ENCODE measurements at places on chromosomes 12 and 14.

- DNase-seq = no peak
These were observed 8.8 kb downstream of the LPCAT3 start for GRCh38 chr12:7009512-7009911.

DNA sequence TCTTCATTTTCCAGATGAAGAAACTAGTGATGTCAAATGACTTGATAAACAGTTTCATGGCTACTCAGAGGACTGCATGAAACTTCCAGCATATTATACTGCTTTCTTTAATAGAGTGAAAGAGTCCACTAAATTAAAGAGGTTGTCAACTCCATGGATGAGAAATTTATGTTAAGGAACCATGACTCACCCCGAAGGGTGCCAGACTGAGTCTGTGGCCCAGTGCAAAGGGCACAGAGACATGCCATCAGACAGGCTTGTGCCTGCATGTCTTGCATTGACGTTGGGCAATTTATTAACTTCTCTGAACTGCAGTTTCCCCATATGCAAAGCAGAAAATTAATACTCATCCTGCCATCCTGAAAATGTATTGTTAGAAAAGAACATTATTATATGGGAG is 382.4 kb downstream of the APAF1 start:
- DNase-seq = no peak

- peak; percentile 40 for DNase-seq
These were observed 663 bp downstream of the PTGER2 start for GRCh38 chr14:52314595-52315354.

DNA sequence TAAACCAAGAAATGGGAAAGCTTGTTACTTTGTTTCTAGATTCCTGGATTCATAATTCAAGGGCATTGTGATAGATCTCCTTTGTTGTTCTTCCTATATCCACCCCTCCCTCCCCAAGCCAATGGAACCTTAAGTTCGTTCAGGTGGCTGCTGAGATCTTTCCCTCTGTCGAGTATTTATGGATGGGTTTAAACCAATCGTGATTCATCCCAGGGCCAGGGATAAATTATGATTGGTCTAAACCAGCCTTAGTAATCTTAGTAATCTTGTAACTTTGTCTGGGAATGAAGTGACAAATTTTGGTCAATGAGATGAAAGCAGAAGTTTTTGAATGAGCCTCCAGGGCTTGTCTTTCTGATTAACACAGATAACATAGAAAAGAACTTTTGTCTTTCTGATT is 56.1 kb upstream of the PCED1B start:
- no peak for DNase-seq

DNA sequence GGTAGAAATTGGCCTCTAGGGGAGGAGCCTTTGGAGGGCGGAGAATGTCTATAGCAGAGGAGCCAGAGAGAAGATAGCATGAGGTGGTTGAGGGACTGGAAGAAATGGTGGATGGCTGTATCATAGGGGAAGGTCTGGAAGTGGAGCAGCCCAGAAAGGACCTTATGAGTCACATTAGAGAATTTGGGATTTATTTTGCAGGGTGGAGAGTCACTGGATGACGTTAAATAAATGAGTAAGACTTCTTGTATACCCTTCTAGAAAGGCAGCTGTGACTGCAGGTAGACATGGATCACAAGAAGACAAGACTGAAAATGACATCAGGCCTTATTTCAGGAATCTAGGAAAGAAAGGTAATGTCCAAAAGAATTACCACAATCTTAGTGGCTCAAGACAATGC is 208.2 kb upstream of the TMTC1 start:
- no peak for DNase-seq

GRCh38 chr14:78341827-78342389 is 171.7 kb downstream of the NRXN3 start:
- no peak for DNase-seq

GRCh38 chr14:98582276-98582675 is 689.7 kb downstream of the BCL11B start:
- DNase-seq = no peak

DNA sequence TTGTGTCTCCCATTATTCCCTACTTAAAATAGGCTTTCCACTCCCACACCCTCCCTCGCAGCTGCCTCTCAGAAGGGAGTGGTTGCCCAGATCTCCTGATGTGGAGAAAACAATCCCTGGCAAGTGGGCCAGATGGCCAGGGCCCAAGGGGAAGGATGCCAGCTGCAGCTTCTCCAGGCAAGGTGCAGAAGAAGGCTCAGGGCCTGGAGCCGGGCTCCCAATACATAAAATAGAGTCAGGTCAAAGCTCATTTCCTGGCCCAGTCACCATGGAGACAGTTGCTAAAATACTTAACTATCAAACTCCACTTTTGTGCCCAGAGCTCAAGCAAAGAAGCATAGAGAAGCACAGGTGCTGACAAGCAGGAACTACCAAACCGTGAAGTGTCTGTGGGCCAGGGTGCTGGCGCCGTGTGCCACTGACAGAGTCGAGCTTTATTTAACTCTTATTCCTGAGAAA is 45.7 kb upstream of the ITPR2 start:
- DNase-seq = peak; percentile 26

DNA sequence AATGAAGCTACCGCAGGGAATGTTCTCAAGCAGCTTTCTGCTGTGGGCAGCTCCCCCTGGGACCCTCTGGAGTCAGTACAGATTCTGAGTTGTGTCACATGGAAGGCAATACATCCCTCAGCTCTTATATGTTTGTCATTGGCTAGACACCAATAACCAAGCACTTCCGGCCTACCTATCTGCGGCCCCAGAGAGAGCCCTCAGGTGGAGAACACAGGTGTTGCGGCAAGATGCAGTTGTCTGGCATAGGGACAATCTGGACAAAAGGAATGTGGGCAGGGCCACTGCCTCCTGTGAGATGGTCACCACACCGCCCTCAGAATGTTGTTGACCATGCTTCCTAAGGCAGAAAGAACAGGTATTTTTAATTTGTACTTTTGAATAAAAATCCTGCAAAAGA is 118.7 kb downstream of the BRMS1L start:
- no peak for DNase-seq

DNA sequence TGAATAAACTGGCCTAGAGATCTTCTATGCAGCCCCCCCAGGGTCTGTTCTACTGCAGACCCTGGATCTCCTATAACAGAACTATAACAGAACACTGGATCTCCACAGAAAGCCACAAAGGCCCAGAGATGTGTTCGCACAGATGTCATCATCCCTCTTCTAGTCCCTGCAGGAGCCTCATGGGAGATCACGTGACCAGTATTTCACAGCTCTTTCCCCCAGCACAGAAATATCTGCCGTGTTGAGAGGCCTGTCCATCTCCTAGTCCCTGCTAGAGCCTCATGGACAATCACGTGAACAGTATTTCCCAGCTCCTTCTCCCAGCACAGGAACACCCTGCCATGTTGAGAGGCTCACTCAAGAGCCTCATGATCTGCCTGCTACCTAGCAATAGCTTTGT is 331.7 kb downstream of the NRXN3 start:
- no peak for DNase-seq
